ENCODE measurements at places on chromosomes 16 and 17. TPM values are rescaled to one million over a fixed set of nuclear protein-coding genes. Genes with fewer than 3 reads are reported as not detected.

GRCh38 chr17:17765359-17766076, 71.3 kb downstream of the SREBF1 start:
- H3K4me3 ChIP-seq: no peak overlapping the region
- peaks cover 2% of the 10 kb centered on the region for H3K36me3 ChIP-seq
- no peak overlapping the region for H3K27ac ChIP-seq
- peaks cover 2% of the 10 kb centered on the region for H3K4me1 ChIP-seq
- H3K27me3 ChIP-seq: no peaks in the 10 kb centered on the region

GRCh38 chr17:58382108-58382871, 30.3 kb upstream of the SUPT4H1 start:
- H3K27me3 ChIP-seq: no peaks in the 10 kb centered on the region
- no peak overlapping the region for H3K4me3 ChIP-seq
- no peak for DNase-seq
- H3K36me3 ChIP-seq: no peaks in the 10 kb centered on the region
- no peaks in the 10 kb centered on the region for H3K4me1 ChIP-seq

The PDPK1 gene
- total RNA-seq: 25.9 TPM

DNA sequence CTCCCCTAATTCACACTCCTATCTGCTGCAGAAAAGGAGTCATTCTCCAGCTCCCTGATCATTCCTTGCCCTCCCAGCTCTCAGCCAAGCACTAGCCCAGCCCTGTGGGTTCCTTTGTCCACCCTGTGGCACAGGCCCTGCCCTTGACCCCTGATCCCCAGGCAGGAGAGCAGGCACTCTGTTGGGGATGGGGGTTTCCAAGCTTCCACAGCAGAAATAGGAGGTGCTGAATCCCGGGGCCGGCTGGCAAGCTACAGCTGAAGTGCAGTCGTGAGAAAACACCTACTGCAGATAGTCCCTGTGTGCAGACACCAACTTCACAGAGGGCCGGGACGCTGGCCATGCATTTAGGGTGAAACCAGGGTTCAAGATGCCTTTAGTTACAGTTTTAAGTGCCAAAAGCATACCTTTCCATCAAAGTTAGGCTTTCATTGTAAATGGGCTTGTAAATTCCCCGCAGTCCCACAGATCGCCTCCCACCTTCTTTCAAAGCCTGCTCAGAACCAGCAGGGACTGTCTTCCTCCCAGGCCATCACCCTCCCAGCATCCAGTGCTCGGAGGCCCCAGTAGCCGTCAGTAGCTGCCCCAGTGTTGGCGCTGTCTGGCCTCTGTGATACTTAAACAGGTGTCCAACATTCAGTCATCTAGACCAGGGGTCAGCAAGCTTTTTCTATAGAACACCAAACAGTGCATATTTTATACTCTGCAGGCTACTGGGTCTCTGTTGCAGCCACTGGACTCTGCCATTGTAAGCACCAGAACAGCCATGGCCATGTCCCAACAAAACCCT, 10.6 kb downstream of the CPSF4L start:
- no peaks in the 10 kb centered on the region for H3K27me3 ChIP-seq
- peaks cover 2% of the 10 kb centered on the region for H3K36me3 ChIP-seq
- no peak overlapping the region for H3K27ac ChIP-seq
- no peak for DNase-seq
- no peak overlapping the region for H3K4me3 ChIP-seq
- H3K4me1 ChIP-seq: no peaks in the 10 kb centered on the region

The FBXO39 gene
- 0.66 TPM for total RNA-seq

DNA sequence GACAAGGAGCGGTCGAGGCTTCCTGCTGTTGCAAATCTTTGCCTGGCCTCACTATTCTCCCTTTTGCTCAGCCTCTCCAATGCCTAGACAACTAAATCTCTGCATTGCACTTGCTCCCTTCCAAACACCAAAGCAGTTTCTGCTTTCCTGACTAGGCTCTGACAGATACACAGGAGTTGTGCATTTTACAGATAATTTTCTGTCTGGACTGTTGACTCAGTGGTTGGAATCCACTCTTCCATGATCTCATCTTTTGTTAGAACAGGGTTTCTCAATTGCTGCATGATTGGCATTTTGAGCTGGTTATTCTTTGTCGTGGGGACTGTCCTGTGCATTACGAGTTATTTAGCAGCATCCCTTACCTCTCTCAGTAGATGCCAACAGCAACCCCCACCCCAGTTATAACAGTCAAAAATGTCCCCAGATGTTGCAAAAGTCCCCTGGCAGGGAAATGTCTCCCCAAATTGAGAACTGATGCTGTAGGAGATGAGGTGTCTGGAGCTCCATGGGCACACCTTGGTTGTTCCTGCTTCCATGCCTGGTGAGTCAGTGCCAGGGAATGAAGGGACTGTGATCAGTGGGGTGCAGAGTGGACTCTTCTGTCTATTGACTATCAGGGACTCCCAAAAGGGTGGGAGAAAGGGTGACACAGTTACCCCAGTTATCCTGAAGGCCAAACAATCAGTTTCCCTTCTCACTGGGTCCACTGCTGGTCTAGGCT, 557.4 kb upstream of the PSMD7 start:
- no peak for DNase-seq
- H3K36me3 ChIP-seq: no peaks in the 10 kb centered on the region
- H3K4me1 ChIP-seq: no peaks in the 10 kb centered on the region
- H3K4me3 ChIP-seq: no peak overlapping the region
- no peaks in the 10 kb centered on the region for H3K27me3 ChIP-seq

The ATP2C2 gene
- not detected for total RNA-seq

GRCh38 chr17:79395066-79395465, 215.8 kb downstream of the RBFOX3 start:
- no peaks in the 10 kb centered on the region for H3K4me1 ChIP-seq
- no peak overlapping the region for H3K4me3 ChIP-seq
- H3K27ac ChIP-seq: no peak overlapping the region

GRCh38 chr17:1372618-1373017, 27.4 kb downstream of the YWHAE start:
- H3K36me3 ChIP-seq: no peaks in the 10 kb centered on the region
- DNase-seq: no peak
- H3K27ac ChIP-seq: no peak overlapping the region
- peaks cover 15% of the 10 kb centered on the region for H3K4me1 ChIP-seq

All from fibroblast of lung (primary cell).